Activated T-cell treated with anti-CD3 and anti-CD28 coated beads, Interleukin-2, amount 50 U/mL, for 24 hours (primary cell): ENCODE measurements at places on chromosomes 6 and 20.
A peak's percentile ranks its signal among the peaks of the same experiment; 100 is the strongest.

- H3K4me1 ChIP-seq: no peaks in the 10 kb centered on the region
- no peak overlapping the region for H3K27ac ChIP-seq
- H3K36me3 ChIP-seq: no peaks in the 10 kb centered on the region
- peaks cover 46% of the 10 kb centered on the region for H3K27me3 ChIP-seq
Measured at GRCh38 chr6:99092461-99092860, 144.7 kb upstream of the FBXL4 start.

- no peaks in the 10 kb centered on the region for H3K36me3 ChIP-seq
- peaks cover 19% of the 10 kb centered on the region for H3K27me3 ChIP-seq
- H3K4me1 ChIP-seq: no peaks in the 10 kb centered on the region
- H3K4me3 ChIP-seq: no peak overlapping the region
Measured at GRCh38 chr6:160949531-160949930, 42.0 kb upstream of the MAP3K4 start.

GRCh38 chr6:17313971-17314370 is 32.8 kb downstream of the RBM24 start:
- DNase-seq: no peak
- H3K27me3 ChIP-seq: no peaks in the 10 kb centered on the region
- H3K4me1 ChIP-seq: no peaks in the 10 kb centered on the region
- no peaks in the 10 kb centered on the region for H3K36me3 ChIP-seq
- H3K27ac ChIP-seq: no peak overlapping the region
- H3K4me3 ChIP-seq: no peak overlapping the region

GRCh38 chr20:37309936-37310590 is 20.6 kb downstream of the MANBAL start:
- no peaks in the 10 kb centered on the region for H3K27me3 ChIP-seq
- no peak for DNase-seq
- peaks cover 30% of the 10 kb centered on the region for H3K4me1 ChIP-seq
- no peak overlapping the region for H3K4me3 ChIP-seq
- no peak overlapping the region for H3K27ac ChIP-seq

GRCh38 chr20:54774426-54774825 is 299.0 kb downstream of the DOK5 start:
- no peaks in the 10 kb centered on the region for H3K4me1 ChIP-seq
- no peak overlapping the region for H3K27ac ChIP-seq
- no peak for DNase-seq
- no peaks in the 10 kb centered on the region for H3K27me3 ChIP-seq
- no peaks in the 10 kb centered on the region for H3K36me3 ChIP-seq

DNA sequence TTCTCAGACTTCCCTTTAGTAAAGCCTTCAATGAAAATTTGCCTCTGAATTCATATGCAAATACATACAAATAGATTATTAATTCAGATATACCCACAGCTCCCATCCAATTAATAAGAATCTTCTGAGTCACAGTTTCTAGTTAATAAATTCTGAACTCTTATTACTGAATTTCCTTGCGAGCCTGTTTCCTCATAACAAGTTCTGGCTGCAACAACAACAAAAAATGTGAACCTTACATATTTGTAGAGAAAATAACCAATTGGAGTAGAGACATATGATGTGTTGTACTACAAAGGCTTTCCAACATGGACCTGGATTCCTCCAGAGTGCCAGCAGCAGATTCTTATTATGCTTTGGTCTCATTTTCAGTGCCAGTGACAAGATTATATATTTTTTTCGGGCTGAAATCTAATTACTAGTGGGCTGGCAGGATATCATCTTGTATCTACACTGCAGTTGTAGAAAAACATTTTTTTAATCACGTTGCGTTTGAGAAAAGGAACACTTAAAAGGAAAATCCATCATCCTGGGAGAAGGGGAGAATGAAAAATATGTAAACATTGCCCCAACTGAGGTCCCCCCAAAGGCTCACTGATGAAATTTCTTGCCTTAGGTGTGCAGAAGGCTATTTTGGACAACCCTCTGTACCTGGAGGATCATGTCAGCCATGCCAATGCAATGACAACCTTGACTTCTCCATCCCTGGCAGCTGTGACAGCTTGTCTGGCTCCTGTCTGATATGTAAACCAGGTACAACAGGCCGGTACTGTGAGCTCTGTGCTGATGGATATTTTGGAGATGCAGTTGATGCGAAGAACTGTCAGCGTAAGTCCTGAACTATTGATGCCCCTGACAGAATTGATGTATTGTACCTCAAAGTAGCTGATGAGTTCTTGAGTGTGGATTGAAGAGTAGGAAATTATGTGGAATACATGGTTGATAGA is 404.6 kb downstream of the LAMA2 start:
- no peak overlapping the region for H3K4me3 ChIP-seq
- no peaks in the 10 kb centered on the region for H3K36me3 ChIP-seq
- no peak overlapping the region for H3K27ac ChIP-seq
- peaks cover 4% of the 10 kb centered on the region for H3K4me1 ChIP-seq
- no peak for DNase-seq

- H3K4me3 ChIP-seq: no peak overlapping the region
- no peaks in the 10 kb centered on the region for H3K36me3 ChIP-seq
- DNase-seq: no peak
- no peak overlapping the region for H3K27ac ChIP-seq
- peaks cover 30% of the 10 kb centered on the region for H3K27me3 ChIP-seq
Measured at GRCh38 chr6:166156942-166157341, 10.7 kb downstream of the TBXT start.

GRCh38 chr6:94213226-94213625 is 793.9 kb upstream of the EPHA7 start:
- no peak overlapping the region for H3K27ac ChIP-seq
- H3K4me1 ChIP-seq: no peaks in the 10 kb centered on the region
- no peak overlapping the region for H3K4me3 ChIP-seq

DNA sequence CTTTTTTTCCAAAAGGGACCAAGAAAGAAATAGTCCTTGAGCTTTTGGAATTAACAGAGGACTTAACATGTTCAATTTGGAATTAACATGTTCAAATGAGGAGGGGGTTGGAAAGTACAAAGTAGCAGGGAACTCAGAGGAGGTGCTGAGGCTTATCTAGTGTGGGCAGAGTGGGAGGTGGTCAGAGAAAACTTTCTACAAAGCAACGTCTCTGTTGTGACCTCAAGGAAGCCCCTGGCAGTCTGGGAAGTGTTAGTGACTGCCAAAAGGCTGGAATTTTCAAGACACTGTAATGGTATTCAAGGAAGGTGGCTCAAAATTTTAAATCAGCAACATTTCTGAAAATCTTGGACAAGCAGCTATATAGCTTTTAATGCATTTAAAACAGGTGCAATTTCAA is 7.3 kb downstream of the ECI2 start:
- peaks cover 86% of the 10 kb centered on the region for H3K36me3 ChIP-seq
- DNase-seq: no peak
- H3K4me3 ChIP-seq: no peak overlapping the region
- no peaks in the 10 kb centered on the region for H3K27me3 ChIP-seq
- H3K27ac ChIP-seq: peak overlapping the region; percentile 8
